ENCODE measurements at places on chromosomes 1 and 21. TPM values are rescaled to one million over a fixed set of nuclear protein-coding genes. Genes with fewer than 3 reads are reported as not detected.
A peak's percentile ranks its signal among the peaks of the same experiment; 100 is the strongest.

DNA sequence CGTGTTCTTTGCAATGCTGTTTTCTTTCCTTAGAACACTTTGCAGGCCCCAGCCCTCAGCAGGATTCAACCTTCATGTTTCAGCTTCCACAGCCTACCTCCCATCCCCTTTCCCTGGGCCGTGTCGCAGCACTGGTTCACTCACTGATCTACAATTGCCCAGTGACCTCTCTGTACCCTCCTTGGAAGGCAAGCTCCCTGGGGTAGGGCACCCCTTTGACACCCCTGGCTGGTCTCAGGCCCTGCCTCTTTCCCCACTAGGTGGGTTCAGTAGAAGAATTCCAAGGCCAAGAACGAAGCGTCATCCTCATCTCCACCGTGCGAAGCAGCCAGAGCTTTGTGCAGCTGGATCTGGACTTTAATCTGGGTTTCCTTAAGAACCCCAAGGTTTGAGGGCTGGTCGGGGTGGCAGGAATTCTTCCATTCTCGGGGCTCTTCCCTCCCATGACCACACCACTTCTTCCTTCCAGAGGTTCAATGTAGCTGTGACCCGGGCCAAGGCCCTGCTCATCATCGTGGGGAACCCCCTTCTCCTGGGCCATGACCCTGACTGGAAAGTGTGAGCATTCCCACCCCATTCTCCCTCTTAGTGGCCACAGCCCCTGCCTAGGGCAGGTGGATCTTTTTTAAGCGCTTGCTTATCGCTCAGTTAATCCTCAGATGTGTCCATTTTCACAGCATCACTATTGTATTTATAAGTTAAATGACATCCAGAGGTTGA lies 7.3 kb downstream of the RHOC start:
- H3K27me3 ChIP-seq = peaks cover 5% of the 10 kb centered on the region
- no peak for DNase-seq
- peaks cover 18% of the 10 kb centered on the region for H3K4me1 ChIP-seq
- H3K27ac ChIP-seq = no peak overlapping the region

- H3K27me3 ChIP-seq = peaks cover 12% of the 10 kb centered on the region
- no peak overlapping the region for H3K4me3 ChIP-seq
- H3K27ac ChIP-seq = no peak overlapping the region
- DNase-seq = peak; percentile 4
- peaks cover 18% of the 10 kb centered on the region for H3K4me1 ChIP-seq
Measured at GRCh38 chr1:25062621-25063255, 132.7 kb upstream of the RUNX3 start.

DNA sequence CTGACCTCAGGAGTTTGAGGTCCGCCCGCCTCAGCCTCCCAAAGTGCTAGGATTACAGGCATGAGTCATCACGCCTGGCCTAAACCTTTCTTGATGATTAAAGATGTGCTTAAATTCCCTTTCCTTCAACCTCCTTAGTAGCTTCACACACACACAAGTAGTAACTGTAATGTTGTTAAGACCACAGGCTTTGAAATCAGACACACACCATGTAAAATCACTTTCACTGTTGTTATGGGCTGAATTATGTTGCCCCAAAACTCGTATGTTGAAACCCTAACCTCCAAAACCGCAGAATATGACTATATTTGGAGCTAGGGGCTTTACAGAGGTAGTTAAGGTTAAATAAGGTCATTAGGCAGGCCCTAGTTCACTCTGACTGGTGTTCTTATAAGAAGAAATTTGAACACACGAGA lies 180.2 kb downstream of the NR5A2 start:
- H3K4me1 ChIP-seq = no peaks in the 10 kb centered on the region
- no peak overlapping the region for H3K27ac ChIP-seq
- H3K4me3 ChIP-seq = no peak overlapping the region

DNA sequence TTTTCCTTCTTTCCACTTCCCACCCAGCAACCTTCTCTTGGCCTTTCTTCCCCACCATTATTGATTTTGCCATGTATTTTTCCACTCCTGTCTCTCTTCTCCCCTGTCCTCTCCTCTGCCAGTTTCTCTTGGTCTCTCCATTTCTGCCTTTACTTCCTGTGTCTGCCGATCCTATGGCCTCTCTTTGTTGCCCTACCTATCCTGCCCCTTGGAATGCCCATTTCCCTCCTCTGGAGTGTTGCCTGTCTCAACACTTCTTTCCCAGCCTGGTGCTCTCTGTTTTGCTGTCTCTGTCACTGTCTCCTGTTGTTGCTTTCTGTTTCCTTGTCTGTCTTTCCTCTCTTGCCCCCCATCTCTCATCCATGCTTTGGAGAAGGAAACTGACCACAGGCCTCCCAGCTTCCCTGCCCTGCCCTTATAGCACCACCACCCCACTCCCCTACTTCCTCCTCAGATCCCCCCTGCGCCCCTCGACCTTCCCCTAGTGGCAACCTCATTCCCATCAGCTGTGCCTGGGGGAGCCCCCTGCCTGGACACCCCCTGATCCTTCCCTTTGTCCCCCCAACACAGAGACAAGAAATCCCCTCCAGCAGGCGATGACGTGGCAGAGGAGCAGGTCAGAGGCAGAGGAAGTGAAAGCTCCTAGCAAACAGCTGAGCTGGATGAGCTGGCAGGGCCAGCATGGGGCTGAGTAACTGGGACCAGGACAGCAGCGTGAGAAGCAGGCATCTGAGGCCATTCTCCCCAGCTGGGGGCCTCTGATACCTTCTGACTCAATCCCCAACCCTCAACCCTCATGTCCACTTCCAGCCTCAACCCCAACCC lies 6.6 kb upstream of the ETV3L start:
- no peak for DNase-seq
- peaks cover 26% of the 10 kb centered on the region for H3K4me1 ChIP-seq
- H3K36me3 ChIP-seq = no peaks in the 10 kb centered on the region
- H3K4me3 ChIP-seq = peak overlapping the region; percentile 13
- H3K27me3 ChIP-seq = peaks cover 20% of the 10 kb centered on the region

The CLCA2 gene
- total RNA-seq = not detected

DNA sequence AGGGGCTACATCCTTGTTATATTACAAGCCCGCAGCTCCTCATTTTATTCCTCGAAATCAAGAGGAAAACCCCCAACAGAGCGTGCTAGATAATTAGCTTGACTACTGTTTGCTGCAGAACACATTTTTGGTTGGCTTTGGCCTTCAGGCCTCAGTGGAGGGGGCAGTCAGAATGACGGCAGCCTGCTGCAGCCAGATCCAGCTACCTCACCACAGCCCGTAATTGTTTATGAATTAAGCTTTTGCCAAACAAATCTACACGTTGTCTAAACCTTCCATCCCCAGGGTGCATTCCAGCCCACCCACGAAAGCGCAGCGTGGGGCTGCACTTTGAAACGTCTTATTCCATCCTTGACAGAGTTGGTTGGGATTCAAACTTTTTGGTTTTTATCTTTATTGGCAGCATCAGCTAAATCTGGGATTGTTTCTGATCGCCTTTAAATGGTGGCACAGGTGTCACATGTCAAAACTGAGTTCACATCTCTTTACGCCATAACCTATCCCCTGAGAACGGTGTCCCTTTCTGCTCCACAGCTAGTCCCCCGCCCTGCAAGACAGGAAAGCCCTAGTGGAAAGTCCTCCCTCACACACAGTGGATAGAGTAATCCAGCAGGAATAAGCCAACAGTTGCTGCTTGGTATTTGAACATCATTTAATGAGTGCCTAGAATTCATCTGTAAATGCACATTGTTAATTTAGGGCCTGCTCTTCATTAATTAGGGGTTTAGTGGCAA lies 195.5 kb downstream of the LMO4 start:
- no peaks in the 10 kb centered on the region for H3K4me1 ChIP-seq
- no peak for DNase-seq
- H3K27me3 ChIP-seq = peaks cover 4% of the 10 kb centered on the region
- no peak overlapping the region for H3K27ac ChIP-seq
- no peak overlapping the region for H3K4me3 ChIP-seq

- no peak overlapping the region for H3K4me3 ChIP-seq
- peaks cover 26% of the 10 kb centered on the region for H3K4me1 ChIP-seq
- H3K27ac ChIP-seq = no peak overlapping the region
Measured at GRCh38 chr1:57363165-57363564, 60.7 kb downstream of the DAB1 start.

- no peak overlapping the region for H3K27ac ChIP-seq
- peaks cover 7% of the 10 kb centered on the region for H3K27me3 ChIP-seq
- DNase-seq = no peak
- no peaks in the 10 kb centered on the region for H3K36me3 ChIP-seq
- H3K4me1 ChIP-seq = peaks cover 19% of the 10 kb centered on the region
Measured at GRCh38 chr1:41735631-41736260, 183.0 kb downstream of the HIVEP3 start.

- H3K4me3 ChIP-seq = no peak overlapping the region
- H3K36me3 ChIP-seq = no peaks in the 10 kb centered on the region
- H3K27me3 ChIP-seq = peaks cover 5% of the 10 kb centered on the region
- DNase-seq = no peak
- no peak overlapping the region for H3K27ac ChIP-seq
- H3K4me1 ChIP-seq = peaks cover 40% of the 10 kb centered on the region
Measured at GRCh38 chr1:243267471-243267880, 11.6 kb downstream of the SDCCAG8 start.

The LINGO4 gene
- total RNA-seq = not detected

- peaks cover 8% of the 10 kb centered on the region for H3K4me1 ChIP-seq
- H3K4me3 ChIP-seq = no peak overlapping the region
- peaks cover 6% of the 10 kb centered on the region for H3K27me3 ChIP-seq
Measured at GRCh38 chr1:27284425-27285273, 37.3 kb upstream of the TMEM222 start.

GRCh38 chr1:154495496-154496273 lies 6.3 kb upstream of the TDRD10 start:
- peaks cover 5% of the 10 kb centered on the region for H3K36me3 ChIP-seq
- no peak overlapping the region for H3K27ac ChIP-seq
- peaks cover 6% of the 10 kb centered on the region for H3K27me3 ChIP-seq

GRCh38 chr1:171597203-171597602 lies 24.8 kb upstream of the MYOCOS start:
- peaks cover 7% of the 10 kb centered on the region for H3K36me3 ChIP-seq
- H3K4me1 ChIP-seq = no peaks in the 10 kb centered on the region
- no peak overlapping the region for H3K27ac ChIP-seq
- no peaks in the 10 kb centered on the region for H3K27me3 ChIP-seq
- no peak overlapping the region for H3K4me3 ChIP-seq

The INTS11 gene
- 147 TPM for total RNA-seq
